ENCODE measurements at places on chromosomes 7 and 10. TPM values are rescaled to one million over a fixed set of nuclear protein-coding genes. Genes with fewer than 3 reads are reported as not detected.

TUBAL3 gene
- not detected for total RNA-seq

SH2D4B gene
- total RNA-seq: 0.07 TPM

FAM25G gene
- total RNA-seq: not detected

REEP3 gene
- 9.7 TPM for total RNA-seq

STAG3 gene
- 41.3 TPM for total RNA-seq

All from activated B cell treated with CpG ODN at 0.5 μM for 24 hours (primary cell).